ENCODE measurements at places on chromosomes 2 and 18. TPM values are rescaled to one million over a fixed set of nuclear protein-coding genes. Genes with fewer than 3 reads are reported as not detected.
A peak's percentile ranks its signal among the peaks of the same experiment; 100 is the strongest.

DSG2 gene
- 8.2 TPM for total RNA-seq

CCL20 gene
- not detected for total RNA-seq

ICA1L gene
- total RNA-seq: 12.0 TPM

WNT6 gene
- total RNA-seq: 0.66 TPM

TRABD2A gene
- total RNA-seq: not detected

- H3K4me1 ChIP-seq: peaks cover 11% of the 10 kb centered on the region
- no peak for DNase-seq
- no peak overlapping the region for H3K27ac ChIP-seq
- H3K36me3 ChIP-seq: no peaks in the 10 kb centered on the region
These were observed 43.5 kb upstream of the NXPH2 start for GRCh38 chr2:138823666-138824065.

- DNase-seq: no peak
- peak overlapping the region; percentile 86 for H3K4me3 ChIP-seq
- no peaks in the 10 kb centered on the region for H3K36me3 ChIP-seq
- H3K27me3 ChIP-seq: peaks cover 12% of the 10 kb centered on the region
- H3K4me1 ChIP-seq: peaks cover 56% of the 10 kb centered on the region
These were observed 38.2 kb downstream of the ACVR1 start for GRCh38 chr2:157837851-157838441.

DNA sequence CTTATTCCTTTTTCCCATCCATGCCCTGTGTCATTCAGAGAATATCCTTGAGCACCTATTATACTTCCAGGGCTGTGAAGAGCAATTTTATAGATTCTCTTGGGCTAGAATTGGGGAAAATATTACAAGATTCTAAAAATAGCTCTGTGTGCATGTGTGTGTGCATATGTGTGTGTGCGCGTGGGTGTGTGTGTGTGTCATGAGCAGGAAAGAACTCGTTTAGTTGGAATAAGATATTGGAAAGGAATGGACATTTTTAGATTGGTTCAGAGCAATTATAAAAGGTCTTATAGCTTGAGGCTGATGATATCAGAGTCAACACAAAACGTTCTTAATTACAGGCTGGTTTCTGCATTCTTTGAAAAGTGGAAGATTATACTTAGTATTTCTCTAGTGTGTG lies 212.1 kb upstream of the COPS8 start:
- H3K4me3 ChIP-seq: no peak overlapping the region
- H3K27ac ChIP-seq: no peak overlapping the region
- H3K36me3 ChIP-seq: no peaks in the 10 kb centered on the region
- H3K4me1 ChIP-seq: peaks cover 22% of the 10 kb centered on the region
- H3K27me3 ChIP-seq: peaks cover 2% of the 10 kb centered on the region

DNA sequence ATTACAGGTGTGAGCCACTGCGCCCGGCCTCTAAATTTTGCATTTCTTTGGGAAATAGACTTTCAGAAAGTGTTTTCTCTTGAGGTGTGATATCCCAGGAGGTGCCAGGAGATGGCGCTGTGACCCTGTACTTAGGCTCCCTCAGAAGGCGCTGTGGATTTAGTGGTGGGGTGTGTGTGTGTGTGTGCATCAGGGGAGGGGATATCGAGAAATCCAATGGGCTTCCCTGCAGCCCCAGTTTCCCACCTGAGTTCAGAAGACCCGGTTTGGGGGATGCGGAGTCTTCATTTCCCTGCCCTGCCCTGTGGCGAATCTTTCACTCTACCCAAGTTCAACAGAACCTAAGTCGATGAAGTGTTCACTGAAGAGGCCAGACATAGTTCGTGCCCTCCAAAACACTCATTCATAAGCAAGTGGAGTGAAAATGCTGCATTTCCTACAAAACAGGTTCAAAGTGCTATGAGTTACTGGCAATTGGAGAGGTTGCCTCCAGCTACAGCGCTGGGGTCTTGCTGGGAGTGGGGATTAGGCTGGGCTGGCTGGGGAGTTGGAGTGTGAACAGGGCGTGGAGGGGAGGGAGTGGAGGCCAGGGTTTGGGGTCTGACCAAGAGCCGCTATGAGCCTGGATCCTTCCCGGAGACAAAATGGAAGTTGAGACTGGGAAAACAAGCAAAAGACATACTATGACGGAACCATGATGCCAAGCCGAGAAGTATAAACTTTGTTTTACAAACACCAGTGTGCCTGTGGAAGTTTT lies 6.5 kb upstream of the WNT6 start:
- H3K27ac ChIP-seq: no peak overlapping the region
- H3K27me3 ChIP-seq: peaks cover 20% of the 10 kb centered on the region
- no peaks in the 10 kb centered on the region for H3K36me3 ChIP-seq
- peaks cover 13% of the 10 kb centered on the region for H3K4me1 ChIP-seq
- DNase-seq: peak; percentile 77

DNA sequence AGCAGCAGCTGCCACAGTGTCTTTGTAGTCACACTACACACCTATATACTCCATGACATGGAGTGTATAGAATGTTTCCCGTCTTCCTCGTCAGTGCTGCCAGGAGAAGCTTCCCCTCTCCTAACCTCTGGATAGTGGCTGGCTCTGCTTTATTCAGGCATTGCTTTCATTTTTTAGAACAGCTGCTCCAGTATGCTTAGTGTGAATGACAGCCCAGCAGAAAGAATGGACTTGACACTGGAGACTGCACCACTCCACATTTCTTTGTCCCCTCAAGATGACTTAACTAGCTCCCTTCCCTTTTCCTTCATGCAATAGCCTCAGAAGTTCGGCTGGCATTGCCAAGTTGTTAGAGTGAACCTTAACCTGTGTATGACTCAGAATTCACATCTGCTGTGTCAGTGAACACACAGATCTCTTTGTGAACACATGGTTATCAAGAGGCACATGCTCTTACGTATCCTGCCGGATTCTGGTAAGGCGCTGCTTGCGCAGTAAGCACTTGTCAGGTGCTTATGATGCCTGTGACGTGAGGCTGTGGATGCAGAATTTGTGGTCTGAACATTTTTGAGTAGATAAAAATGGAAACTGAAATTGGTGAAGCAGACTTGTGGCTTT lies 73.9 kb downstream of the NEDD4L start:
- H3K36me3 ChIP-seq: no peaks in the 10 kb centered on the region
- H3K27ac ChIP-seq: peak overlapping the region; percentile 70
- peaks cover 64% of the 10 kb centered on the region for H3K4me1 ChIP-seq

GRCh38 chr18:49658823-49659404 lies 97.1 kb downstream of the LIPG start:
- H3K36me3 ChIP-seq: no peaks in the 10 kb centered on the region
- no peak overlapping the region for H3K27ac ChIP-seq
- no peak for DNase-seq
- no peak overlapping the region for H3K4me3 ChIP-seq
- no peaks in the 10 kb centered on the region for H3K4me1 ChIP-seq
- peaks cover 2% of the 10 kb centered on the region for H3K27me3 ChIP-seq

DNA sequence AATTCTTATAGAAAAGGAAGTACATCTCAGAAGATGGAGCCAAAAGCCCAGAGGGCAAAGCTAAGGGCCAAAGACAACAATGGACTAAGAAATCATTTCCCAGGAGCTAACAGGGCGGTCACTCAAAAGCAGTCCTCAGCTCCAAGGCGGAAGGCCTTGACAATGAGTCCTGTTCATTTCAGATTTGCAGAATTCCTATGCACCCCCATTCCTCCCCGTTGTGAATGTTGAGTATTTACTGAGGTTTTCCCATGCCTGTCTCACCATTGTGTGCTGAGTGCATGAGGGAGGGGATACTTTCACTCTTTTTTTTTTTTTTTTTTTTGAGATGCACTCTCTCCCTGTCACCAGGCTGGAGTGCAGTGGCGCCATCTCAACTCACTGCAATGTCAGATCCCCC lies 18.8 kb upstream of the DTNB start:
- DNase-seq: no peak
- H3K27me3 ChIP-seq: peaks cover 4% of the 10 kb centered on the region
- no peaks in the 10 kb centered on the region for H3K36me3 ChIP-seq
- H3K27ac ChIP-seq: no peak overlapping the region
- H3K4me3 ChIP-seq: no peak overlapping the region

- H3K27me3 ChIP-seq: no peaks in the 10 kb centered on the region
- no peaks in the 10 kb centered on the region for H3K36me3 ChIP-seq
- H3K27ac ChIP-seq: no peak overlapping the region
- no peak for DNase-seq
- no peak overlapping the region for H3K4me3 ChIP-seq
These were observed 39.0 kb upstream of the STRN start for GRCh38 chr2:37005118-37005868.

GRCh38 chr2:213751446-213751845 lies 467.2 kb downstream of the SPAG16 start:
- H3K27ac ChIP-seq: no peak overlapping the region
- H3K27me3 ChIP-seq: no peaks in the 10 kb centered on the region
- H3K36me3 ChIP-seq: no peaks in the 10 kb centered on the region
- no peaks in the 10 kb centered on the region for H3K4me1 ChIP-seq

All from glutamatergic neuron (in vitro differentiated cells).